Bronchus fibroblast of lung (primary cell): ENCODE measurements at places on chromosomes 7 and 10. TPM values are rescaled to one million over a fixed set of nuclear protein-coding genes. Genes with fewer than 3 reads are reported as not detected.

Gene TMUB1
- total RNA-seq = 75.5 and 79.1 TPM in 2 replicates

Gene EIF5AL1
- 0.50 and 0.59 TPM in 2 replicates for total RNA-seq

Gene C7orf57
- total RNA-seq = 0.17 TPM in 1 of 2 replicates, not detected in the other

Gene TCERG1L
- total RNA-seq = not detected in 2 replicates

Gene TAS2R41
- total RNA-seq = not detected in 2 replicates

Gene VPS26A
- 12.6 and 15.6 TPM in 2 replicates for total RNA-seq

Gene GJD4
- total RNA-seq = not detected in 2 replicates

Gene NPY4R
- total RNA-seq = not detected in 2 replicates

Gene FOXP2
- 1.8 and 1.9 TPM in 2 replicates for total RNA-seq

Gene DGKI
- total RNA-seq = 1.2 TPM in 2 replicates

Gene CLIP2
- total RNA-seq = 27.6 and 28.4 TPM in 2 replicates

Gene HTR7
- total RNA-seq = 2.1 and 2.7 TPM in 2 replicates

Gene AKR1C8
- not detected in 2 replicates for total RNA-seq

Gene CABCOCO1
- 0.34 and 1.3 TPM in 2 replicates for total RNA-seq

Gene CCL26
- 1.7 and 1.9 TPM in 2 replicates for total RNA-seq

Gene IDI2
- total RNA-seq = not detected in 2 replicates

Gene ELN
- total RNA-seq = 0.59 and 4.2 TPM in 2 replicates

Gene GHRHR
- not detected in 2 replicates for total RNA-seq

Gene PLPP4
- not detected in 2 replicates for total RNA-seq

Gene GPR26
- total RNA-seq = not detected in 2 replicates

Gene UBE2D4
- 15.0 and 16.9 TPM in 2 replicates for total RNA-seq

Gene ANKIB1
- total RNA-seq = 16.4 and 17.1 TPM in 2 replicates

Gene SPAM1
- not detected in 2 replicates for total RNA-seq

Gene HOXA6
- 3.0 and 3.9 TPM in 2 replicates for total RNA-seq

Gene SRRT
- 93.8 and 104 TPM in 2 replicates for total RNA-seq

Gene LRRC17
- total RNA-seq = 75.3 and 76.6 TPM in 2 replicates

Gene PPA1
- 146 and 167 TPM in 2 replicates for total RNA-seq

Gene COG5
- 27.9 and 38.4 TPM in 2 replicates for total RNA-seq

Gene PUS7
- 10.6 and 11.8 TPM in 2 replicates for total RNA-seq

Gene IFIT1B
- not detected in 2 replicates for total RNA-seq

Gene DNAJB12
- 23.5 and 28.7 TPM in 2 replicates for total RNA-seq

Gene LIPM
- total RNA-seq = not detected in 2 replicates

Gene C10orf90
- 0.15 and 0.17 TPM in 2 replicates for total RNA-seq

Gene FOXI2
- total RNA-seq = not detected in 2 replicates

Gene LAMB1
- total RNA-seq = 101 and 103 TPM in 2 replicates

Gene OPN4
- not detected in 2 replicates for total RNA-seq

Gene STEAP1
- total RNA-seq = 30.0 and 39.5 TPM in 2 replicates

Gene SPDYE2
- total RNA-seq = not detected in 2 replicates

Gene HTR5A
- not detected in 2 replicates for total RNA-seq

Gene GDF2
- total RNA-seq = not detected in 2 replicates

Gene SPDYE9
- not detected in 2 replicates for total RNA-seq

Gene ZNF518A
- 5.5 and 5.7 TPM in 2 replicates for total RNA-seq

Gene ADCY1
- total RNA-seq = 0.15 and 0.17 TPM in 2 replicates

Gene CRYGN
- not detected in 2 replicates for total RNA-seq

Gene SEMA4G
- 2.1 and 2.2 TPM in 2 replicates for total RNA-seq

Gene SPDYE6
- total RNA-seq = not detected in 2 replicates

Gene CEP41
- total RNA-seq = 21.7 and 23.5 TPM in 2 replicates

Gene MAT1A
- not detected in 2 replicates for total RNA-seq

Gene RARRES2
- total RNA-seq = 9.5 and 11.9 TPM in 2 replicates

Gene ELMO1
- total RNA-seq = under 0.01 and 1.6 TPM in 2 replicates

Gene HOXA9
- total RNA-seq = 1.5 and 4.0 TPM in 2 replicates

Gene KIAA1549
- 0.67 and 1.0 TPM in 2 replicates for total RNA-seq
